ENCODE measurements at places on chromosomes 1 and 21.

- DNase-seq = peak; percentile 54
Measured at GRCh38 chr1:212977781-212978645, 27.7 kb downstream of the VASH2 start.

GRCh38 chr21:41367301-41367944, 5.6 kb downstream of the MX2 start:
- no peak for DNase-seq

DNA sequence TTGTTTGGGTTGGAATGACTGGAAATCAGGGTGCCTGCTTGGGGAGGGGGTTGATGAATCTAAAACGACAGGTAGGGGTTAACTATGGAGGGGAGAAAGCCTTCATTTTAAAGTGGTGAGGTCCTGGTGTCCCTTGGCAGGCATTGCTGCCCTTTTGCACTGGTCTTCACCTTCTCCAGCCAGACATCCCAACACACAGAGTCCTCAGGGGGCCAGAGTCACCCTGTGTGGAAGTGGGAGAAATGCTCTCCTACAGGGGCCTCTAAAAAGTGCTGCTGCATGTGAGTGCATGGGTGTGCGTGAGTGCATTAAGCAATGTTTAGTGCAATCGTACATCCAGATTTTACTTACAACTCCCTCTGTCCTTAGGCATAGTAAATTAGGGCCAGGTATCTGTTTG, 39.0 kb downstream of the TEX35 start:
- no peak for DNase-seq

- DNase-seq = no peak
Measured at GRCh38 chr21:18951271-18952038, 547.9 kb upstream of the TMPRSS15 start.

GRCh38 chr1:101918277-101918676, 78.4 kb downstream of the OLFM3 start:
- DNase-seq = no peak

- DNase-seq = no peak
Measured at GRCh38 chr1:244237445-244237844, 186.4 kb downstream of the ZBTB18 start.

DNA sequence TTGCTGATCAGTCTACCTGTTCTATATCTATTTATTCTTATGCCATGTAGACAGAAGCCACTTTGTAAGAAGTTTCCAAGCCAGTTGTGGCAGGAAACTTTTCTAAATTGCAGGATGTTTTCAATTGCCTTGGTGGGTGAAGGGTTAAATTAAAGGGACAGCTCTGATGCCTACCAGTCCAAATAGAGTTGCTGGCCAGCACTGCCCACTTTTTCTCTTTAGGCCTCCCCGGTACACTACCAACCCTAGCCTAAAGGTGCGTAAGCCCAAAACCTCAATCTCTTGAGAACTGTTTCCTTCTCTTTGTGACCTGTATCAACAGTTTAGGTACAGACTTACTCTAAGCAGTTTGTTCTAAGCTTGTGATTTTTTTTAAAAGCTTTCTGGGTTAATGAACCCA, 15.5 kb downstream of the SUSD4 start:
- DNase-seq = no peak

DNA sequence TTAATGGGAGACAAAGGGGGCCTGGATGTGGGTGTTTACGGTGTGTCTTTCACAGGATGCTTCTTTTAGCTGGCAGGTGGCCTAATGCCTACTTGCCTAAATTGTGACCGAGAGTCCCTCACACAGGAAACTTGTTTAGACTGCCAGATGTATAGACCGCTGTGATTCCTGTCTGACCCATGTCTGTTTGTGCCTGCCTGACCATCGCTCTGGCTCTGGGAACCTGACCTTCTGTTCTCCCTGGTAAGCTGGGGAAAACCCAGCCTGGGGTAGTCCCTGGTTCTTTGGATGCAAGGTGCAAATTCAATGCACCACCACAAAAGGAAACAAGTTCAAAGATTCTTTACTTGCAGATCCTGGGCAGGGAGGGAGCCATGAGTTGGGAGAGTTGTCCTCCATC, 68.4 kb downstream of the DMRTA2 start:
- DNase-seq = no peak

DNA sequence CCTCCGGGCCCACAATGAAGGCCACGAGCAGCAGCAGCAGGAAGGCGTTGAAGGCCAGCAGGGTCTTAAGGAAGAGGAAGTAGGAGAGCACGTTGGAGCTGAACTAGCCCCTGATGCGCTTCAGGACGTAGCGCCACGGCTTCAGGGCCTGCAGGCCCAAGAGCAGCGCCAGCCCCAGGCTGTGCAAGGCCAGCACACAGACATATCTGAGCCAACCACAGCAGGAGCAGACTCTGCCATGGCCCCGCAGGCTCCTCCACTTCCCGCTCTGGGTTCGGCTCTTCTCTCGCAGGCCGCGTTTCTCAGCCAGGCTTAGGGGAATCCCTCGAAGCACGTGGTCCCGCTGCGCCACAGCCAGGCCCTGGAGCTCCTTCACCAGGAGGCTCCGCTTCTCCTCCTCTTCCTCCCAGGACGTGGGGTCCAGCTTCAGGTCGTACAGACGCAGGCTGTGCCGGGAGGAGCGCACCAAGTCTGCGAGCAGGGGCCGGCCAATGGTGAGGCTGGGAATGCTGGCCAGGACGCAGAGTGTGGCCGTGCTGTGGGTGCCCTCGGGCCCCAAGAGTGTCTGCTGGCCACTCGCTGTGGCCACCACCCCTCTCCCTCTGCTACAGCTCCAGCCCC, 41.7 kb downstream of the ZNF691 start:
- DNase-seq = no peak

- peak; percentile 54 for DNase-seq
Measured at GRCh38 chr1:1344655-1345361, 4.4 kb downstream of the DVL1 start.

DNA sequence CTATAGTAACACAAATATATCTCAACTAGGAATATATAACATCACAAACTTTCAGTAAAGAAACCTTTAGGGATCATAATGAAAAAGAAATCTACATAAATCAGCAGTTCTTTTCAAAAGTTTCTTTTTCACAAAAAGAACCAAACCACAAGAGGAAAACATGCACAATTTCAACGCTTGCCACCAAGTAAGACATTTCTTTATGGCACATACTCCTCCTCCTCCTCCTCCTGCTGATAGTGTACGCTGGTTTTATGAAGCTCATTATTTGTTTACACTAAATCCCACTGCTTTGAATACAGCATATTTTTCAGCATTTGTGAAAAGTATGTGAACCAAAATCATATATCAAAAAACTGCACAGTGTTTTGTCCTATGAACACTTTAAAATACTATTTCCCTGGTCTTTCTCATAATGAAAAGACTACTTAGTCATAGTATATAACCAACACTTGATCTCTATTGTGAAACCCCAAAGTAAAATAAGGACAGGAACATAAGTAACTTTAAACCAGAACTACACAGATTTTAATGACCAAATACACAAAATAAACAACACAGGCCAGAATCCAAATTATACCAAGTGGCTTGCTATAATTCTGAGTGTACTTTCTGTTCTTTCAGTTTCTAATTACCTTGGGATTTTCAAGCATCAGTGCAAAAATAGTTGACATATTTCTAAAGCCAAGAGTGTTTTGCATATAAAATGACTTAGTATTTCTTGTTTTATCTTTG, 184.2 kb downstream of the EIF4G3 start:
- DNase-seq = no peak

Data from myocyte (in vitro differentiated cells).